ENCODE measurements at places on chromosomes 5 and 9.
A peak's percentile ranks its signal among the peaks of the same experiment; 100 is the strongest.

GRCh38 chr5:87329114-87329513 lies 61.4 kb downstream of the RASA1 start:
- DNase-seq: no peak

GRCh38 chr5:79108086-79108485 lies 3.5 kb upstream of the BHMT start:
- no peak for DNase-seq

- peak; percentile 57 for DNase-seq
Observed at GRCh38 chr9:124617477-124618141, 110.4 kb upstream of the NR5A1 start.

DNA sequence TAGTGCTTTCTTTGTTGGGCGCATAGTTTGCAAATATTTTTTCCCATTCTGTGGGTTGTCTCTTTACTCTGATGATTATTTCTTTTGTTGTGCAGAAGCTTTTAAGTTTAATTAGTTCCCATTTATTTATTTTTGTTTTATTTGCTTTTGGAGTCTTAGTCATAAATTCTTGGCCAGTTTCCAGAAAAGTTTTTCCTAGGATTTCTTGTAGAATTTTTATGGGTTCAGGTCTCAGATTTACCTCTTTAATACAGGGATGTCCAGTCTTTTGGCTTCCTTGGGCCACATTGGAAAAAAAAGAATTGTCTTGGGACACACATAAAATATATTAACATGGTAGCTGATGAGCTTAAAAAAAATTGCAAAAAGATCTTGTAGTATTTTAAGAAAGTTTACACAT lies 122.0 kb downstream of the WDR70 start:
- no peak for DNase-seq

- no peak for DNase-seq
Observed at GRCh38 chr9:90309809-90310520, 332.7 kb downstream of the DIRAS2 start.

- peak; percentile 14 for DNase-seq
Observed at GRCh38 chr9:71806901-71807307, 38.6 kb upstream of the CEMIP2 start.

GRCh38 chr5:133830281-133830680 lies 138.1 kb downstream of the C5orf15 start:
- DNase-seq: no peak

- DNase-seq: no peak
Observed at GRCh38 chr5:73821003-73821402, 195.0 kb downstream of the ARHGEF28 start.

DNA sequence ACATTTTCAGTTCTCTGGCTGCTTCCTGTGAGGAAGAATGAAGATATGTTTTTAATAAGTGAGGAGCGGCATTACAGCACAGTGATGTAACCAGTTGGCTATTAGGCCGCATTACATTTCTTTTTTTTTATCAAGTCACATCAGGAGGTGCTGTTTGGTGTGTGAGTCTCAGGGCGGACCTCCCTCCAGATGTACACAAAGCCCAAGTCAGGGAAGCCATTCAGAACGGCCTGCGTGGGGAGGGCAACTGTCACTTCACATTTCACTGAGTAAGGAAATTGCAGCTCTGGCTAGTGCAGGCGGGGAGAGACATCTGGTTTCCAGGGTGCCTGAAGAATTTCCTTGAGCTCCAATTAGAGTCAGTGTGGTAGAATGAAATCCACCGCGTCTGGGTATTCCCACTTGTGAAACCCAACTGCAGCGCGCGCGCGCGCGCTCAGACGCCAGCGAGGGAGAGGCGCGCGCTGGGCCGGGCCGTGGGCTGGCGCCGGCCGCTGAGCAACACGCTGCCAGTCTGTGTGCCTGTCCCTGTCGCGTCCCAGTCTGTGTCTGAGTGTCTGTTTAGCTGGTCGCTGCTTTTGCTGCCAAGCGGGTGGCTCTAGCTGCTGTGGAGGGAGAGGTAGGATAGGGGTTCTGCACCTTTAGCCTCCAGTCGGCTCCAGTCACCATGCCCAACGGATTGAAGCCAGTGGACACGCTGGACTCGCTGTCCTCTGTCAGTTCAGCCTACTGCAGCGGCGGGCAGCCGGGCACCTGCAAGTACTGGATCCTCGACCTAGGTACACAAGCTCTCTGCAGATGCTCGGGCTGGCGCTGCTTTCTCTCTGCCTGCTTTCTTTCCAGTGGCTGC lies 140.8 kb upstream of the OTULINL start:
- no peak for DNase-seq

DNA sequence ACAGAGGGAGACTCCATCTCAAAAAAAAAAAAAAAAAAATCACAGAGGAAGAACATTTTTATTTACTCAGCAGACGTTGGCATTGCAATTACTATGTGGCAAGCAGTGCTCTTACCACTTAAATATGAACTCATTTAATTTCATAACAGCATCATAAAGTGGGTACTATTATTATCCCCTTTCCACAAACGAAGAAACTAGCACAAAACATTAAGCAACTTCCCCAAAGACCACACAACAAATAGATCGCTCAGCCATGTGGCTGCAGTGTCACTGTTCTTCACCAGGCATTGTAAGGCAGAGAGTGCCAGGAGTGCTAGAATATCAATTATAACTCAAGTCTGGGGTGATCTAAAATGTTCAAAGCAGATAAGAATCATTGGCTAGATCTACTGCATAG lies 69.8 kb upstream of the PLPP6 start:
- DNase-seq: no peak

DNA sequence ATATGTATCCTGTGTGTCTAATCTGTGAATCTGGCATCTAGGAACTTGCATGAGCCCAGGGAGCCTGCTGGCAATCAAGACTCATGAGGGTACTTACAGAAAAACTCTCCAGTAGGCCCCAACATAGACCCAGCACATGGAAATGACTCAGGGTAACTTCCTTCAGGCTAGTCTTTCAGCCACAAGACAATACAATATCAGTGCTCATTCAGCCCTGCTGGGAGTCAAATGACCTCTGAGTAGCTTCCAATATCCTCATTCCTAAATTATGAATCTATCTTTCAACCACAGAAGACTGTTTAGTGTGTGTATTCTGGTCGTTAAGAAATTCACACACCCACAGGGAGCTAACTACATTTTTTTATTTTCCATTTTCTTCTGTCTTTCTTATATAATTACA lies 1273.0 kb downstream of the EFNA5 start:
- DNase-seq: no peak

DNA sequence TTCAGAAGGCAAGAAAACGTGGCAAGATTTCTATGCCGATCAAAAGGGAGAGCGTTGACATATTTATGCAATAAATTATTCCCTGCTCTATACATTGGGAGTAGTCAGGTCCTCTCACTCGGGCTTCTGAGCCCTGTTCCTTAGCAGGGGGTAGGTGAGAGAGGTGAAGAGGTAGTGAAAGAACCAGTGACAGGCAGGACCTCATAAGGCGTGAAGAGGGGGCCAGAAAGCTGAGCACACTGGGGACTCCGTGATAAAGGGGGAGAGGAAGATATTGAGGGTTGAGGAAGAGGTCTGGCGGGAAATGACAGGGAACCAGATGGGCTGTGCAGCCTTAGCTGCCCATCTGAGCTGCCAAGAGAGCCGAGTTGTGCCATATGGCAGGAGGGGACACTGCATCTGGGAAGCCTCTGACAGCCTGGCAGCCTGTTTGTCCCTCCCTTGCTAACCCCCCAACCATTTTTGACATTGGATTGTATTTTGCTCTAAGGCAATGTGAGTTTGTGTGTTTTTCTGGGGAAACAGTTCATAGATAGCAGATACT lies 782 bp upstream of the CDC20B start:
- DNase-seq: no peak

- DNase-seq: no peak
Observed at GRCh38 chr5:40276426-40277102, 403.2 kb upstream of the PTGER4 start.

GRCh38 chr9:94782355-94783101 lies 56.0 kb downstream of the AOPEP start:
- DNase-seq: no peak

DNA sequence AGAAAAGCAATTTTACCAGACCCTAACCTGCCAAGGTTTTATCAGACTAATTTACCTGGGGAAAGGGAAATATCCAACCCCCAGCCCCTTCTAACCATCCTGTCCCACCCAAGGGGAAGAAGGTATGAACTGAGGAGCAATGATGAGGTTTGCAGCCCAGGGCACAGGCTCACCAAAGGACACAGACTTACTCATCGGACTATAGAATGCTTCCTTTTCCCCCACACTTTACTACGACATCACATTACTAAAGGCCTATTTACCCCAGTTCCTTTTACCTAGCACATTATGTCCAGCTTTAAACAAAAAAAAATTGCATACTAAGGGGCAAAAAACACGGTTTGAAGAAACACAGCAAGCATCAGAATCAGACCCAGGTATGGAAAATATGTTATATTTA lies 94.1 kb upstream of the FST start:
- DNase-seq: no peak

GRCh38 chr9:109314011-109314531 lies 6.8 kb downstream of the EPB41L4B start:
- no peak for DNase-seq

- no peak for DNase-seq
Observed at GRCh38 chr9:129472651-129473102, 148.2 kb downstream of the C9orf50 start.

GRCh38 chr5:41796061-41796460 lies 74.2 kb downstream of the OXCT1 start:
- DNase-seq: no peak

GRCh38 chr9:113154946-113155345 lies 4.1 kb downstream of the SLC31A2 start:
- DNase-seq: no peak

- no peak for DNase-seq
Observed at GRCh38 chr5:65981548-65981947, 55.2 kb downstream of the ERBIN start.

GRCh38 chr5:73967347-73967746 lies 341.4 kb downstream of the ARHGEF28 start:
- no peak for DNase-seq

DNA sequence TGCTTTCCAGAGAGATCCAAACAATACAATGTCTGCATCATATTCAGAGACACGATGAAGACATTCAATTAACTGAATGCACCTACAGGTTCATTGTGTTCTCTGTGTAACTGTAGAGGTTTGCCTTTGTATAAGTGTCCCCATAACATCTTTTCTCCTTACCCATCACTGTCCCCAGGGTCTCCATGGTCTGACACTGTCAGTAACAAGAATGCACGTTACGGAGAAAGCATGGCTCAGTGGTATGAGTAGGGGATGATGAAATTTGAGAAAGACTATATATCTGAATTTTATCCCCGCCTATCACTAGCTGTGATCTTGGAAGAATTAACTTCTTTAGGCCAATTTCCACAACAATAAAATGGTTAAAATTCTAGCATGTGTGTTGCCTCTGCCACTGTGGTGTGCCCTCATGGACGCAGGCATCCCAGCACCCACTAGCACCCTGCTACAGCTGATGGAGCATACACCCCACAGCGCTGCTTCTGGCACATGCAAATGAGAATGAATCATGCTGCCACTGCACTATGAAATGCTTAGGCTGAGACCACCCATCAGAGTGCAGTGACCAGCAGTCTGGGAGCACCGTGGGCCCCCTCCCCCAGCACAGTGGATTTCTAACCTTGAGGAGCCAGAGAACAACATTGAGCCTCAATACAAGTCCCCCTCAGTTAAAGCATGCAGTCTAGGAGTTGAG lies 54.3 kb downstream of the RGMB start:
- DNase-seq: no peak

GRCh38 chr5:111478266-111478665 lies 34.1 kb downstream of the STARD4 start:
- no peak for DNase-seq

DNA sequence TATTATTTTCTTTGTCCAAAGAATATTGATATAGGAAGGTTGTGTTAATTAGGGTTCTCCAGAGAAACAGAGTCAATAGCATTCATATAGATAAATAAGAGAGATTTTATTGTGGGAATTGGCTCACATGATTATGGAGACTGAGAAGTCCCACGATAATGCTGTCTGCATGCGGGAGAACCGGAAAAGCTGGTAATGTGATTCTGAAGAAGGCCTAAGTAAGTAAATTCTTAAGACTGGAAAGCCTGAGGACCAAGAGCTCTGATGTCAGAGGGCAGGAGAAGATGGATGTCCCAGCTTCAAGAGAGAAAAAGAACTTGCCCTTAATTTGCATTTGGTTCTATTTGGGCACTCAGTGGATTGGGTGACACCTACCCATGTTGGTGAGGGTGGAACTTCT lies 307.4 kb upstream of the C9orf72 start:
- DNase-seq: no peak

GRCh38 chr5:179379321-179379890 lies 34.1 kb upstream of the ADAMTS2 start:
- no peak for DNase-seq

DNA sequence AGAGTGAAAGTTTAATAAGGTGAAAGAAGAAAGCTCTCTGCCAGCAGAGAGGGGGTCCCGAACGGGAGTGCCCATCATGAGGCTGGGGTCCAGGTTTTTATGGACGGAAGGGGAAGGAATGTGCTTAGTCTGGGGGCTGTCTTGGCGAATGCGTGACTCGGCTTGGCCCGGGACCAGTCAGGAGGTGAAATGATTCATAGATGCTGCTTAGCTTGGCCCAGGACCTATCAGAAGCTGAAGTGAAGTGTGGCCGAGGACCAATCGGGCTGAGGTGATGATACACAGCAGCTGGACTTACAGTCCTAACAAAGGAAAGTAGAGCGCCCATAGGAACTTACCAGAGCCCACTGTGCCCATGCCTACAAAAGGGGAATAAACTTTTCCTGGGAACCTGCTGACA lies 3.9 kb upstream of the FKTN start:
- no peak for DNase-seq

DNA sequence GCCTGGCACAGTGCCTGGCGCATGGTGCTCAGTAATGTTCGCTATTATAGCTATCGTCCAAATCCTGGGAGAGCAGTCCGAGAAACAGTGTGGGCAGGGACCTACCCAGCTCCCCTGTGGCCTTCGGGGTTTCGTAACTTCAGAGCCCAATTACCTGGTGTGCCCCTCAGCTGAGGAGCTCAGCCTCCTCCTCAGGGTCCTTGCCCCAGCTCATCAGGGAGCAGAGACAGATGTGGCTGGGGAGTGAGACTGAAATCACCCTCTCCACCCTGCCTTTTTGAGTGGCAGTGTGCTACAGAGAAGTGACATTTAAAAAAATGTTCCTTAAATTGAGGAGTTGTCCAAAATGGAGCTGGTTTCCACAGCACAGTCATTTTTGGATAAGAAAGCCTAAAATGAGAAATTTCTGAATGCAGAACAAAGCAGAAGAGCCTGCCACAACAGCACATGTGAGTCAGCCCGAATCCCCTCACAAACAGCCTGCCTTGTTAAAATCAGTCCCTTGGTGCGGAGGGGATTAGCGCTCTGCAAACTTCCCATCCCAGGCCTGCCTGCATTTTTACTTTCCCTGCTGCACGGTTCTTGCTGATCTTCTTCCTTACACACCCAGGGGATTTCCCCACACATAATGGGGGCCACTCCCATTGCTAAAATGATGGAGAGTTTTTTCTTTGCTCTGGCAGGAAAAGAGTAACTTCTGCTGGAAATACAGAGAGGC lies 78.1 kb upstream of the PITX1 start:
- DNase-seq: no peak

- no peak for DNase-seq
Observed at GRCh38 chr5:53464722-53465121, 15.7 kb upstream of the FST start.

Data from progenitor cell of endocrine pancreas (in vitro differentiated cells).